Activated B cell treated with CpG ODN at 0.5 μM for 24 hours (primary cell): ENCODE measurements at places on chromosomes 2 and 18. TPM values are rescaled to one million over a fixed set of nuclear protein-coding genes. Genes with fewer than 3 reads are reported as not detected.

- no peak for DNase-seq
Measured at GRCh38 chr2:222264791-222265320, 33.9 kb downstream of the PAX3 start.

- DNase-seq: no peak
Measured at GRCh38 chr18:58975296-58975695, 110.6 kb downstream of the ZNF532 start.

DNA sequence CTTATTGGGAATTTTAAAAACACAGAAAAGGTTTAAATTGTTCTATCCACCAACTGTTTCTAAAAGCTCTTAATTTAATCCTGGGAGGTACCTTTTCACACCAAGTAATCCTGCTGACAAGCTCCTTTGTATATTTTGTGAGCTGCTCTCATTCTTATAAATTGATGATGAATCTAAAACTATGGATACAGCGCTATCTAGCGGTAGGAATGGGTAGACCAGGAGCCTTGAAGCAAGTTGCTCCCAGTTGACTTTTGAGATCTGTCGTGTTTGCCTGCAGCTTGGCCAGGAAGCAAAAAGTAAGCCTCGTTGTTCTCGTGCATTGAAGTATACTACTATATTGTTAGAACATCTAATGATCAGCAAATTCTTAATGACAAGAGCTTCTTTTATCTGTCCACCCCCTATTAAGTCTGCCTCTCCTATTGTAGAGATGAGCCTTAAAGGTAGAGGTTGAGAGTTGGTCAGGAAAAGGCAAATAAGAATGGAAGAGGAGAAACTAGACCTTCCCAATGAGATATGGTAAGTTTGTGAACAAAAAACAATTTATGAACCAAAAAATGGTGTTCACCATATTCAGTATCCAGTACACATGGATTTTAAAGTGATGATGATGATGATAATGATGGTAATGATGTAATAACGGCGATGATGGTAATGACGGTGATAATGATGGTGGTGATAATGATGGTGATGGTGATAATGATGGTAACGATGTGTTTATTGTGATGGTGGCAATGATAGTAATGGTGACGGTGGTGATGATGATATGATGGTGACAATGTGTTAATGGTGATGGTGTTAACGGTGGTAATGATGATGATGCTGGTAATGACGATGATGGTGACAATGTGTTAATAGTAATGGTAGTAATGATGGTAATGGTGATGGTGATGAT lies 212.1 kb upstream of the NCKAP5 start:
- DNase-seq: no peak

The SLC14A1 gene
- total RNA-seq: 1.2 and 2.0 TPM in 2 replicates

The MYO3B gene
- not detected in 2 replicates for total RNA-seq

The CHRNA1 gene
- not detected in 2 replicates for total RNA-seq
